ENCODE measurements at places on chromosomes 1 and 21.

GRCh38 chr1:75742047-75742625 lies 17.6 kb downstream of the ACADM start:
- DNase-seq: no peak

DNA sequence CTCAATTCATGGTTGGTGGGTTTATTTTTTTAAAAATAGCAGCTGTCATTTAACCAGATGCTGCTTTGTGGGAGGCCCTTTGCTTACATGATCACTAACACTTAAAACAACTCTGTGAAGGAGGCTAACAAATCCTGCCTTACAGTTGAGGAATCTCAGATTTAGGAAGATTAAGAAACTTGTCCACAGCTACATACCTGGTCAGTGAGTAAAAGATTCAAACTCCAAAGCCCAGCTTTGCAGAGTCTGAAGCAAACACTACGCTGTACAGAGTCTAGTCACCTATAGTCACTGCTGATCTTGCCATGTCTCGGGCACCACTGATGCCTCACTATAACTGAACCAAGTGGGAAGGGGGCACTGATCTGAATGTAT lies 535.4 kb downstream of the SMYD3 start:
- no peak for DNase-seq

- DNase-seq: no peak
These were observed 17.3 kb upstream of the ACADM start for GRCh38 chr1:75707191-75707590.

DNA sequence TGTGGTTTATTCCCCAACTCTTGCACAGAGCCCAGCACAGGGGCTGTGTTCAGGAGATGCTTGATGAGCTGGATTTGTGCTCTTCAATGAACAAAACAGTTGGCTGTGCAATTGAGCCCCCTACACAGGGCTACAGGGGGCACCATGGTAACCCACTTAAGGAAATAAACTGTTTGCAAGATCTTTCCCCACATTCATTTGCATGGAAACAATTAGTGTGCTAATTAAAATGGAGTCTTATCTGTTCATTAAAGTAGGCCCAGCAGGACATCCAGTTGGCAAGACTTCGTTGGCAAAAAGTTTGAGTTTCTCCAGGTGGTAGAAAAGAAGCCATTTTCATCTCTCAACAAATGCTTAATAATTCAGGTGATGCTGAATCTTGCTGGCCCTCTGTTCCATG lies 15.3 kb downstream of the KLHDC7A start:
- no peak for DNase-seq

GRCh38 chr1:175176246-175176645 lies 16.3 kb downstream of the KIAA0040 start:
- DNase-seq: no peak

GRCh38 chr1:220044678-220045355 lies 1.5 kb downstream of the EPRS1 start:
- DNase-seq: no peak

DNA sequence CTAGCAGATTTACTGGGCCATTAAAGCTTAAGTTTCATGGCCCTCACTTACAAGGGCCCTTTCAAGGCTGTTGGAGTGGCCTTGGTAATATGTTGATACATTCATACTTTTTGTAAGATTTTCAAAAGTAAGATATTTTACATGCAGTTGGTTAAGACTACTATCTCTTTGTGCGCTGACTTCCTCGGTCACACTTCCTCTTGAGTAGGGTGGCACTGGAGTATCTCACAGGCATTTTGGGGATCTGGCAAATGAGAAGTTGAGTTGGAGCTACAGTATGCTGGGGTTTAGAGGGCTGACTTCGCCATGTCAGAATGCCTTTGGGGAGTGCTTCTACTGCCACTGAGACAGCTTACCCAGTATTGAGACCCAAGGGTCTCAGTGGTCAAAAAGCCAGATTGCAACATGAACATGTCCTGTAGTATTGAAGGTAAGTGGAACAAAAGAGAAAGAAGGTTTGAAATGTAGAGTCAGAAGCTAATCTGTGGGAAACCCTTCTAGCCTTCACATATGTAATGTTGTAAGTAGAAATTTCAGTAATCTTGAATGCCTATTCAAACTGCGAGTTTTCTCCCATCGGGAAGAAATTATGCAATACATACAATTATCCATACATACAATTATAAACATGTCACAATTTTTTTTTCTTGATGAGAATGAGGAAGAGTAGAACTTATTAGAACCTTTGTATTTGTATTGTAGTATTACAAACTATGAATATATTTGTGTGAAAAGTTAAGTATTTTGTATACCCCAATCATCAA lies 32.3 kb upstream of the RALGPS2 start:
- no peak for DNase-seq

GRCh38 chr1:5691795-5692509 lies 300.3 kb downstream of the NPHP4 start:
- no peak for DNase-seq

DNA sequence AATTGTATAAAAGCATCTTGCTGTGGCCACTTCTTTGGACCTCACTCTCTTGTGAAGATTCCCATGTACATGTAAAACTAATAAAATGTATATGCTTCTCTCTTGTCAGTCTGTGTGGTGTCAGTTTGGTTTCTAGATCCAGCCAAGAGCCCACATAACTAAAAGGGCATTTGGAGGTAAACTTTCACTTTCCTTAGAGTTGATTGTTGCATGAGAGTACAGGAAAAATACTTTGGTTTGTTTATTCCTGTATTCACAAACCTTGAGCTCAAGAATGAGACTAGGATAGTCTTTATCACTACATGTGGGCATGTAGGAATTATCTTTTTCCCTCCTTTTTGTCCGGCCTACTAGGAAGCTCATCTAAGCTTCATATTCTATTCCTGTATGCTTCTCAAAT lies 50.9 kb downstream of the KCTD3 start:
- no peak for DNase-seq

All from vagina (tissue), 2 donors.